NCI-H1694 treated with DMSO at 0.1 percent for 48 hours (cell line): ENCODE measurements at places on chromosomes 5 and 9.

DNA sequence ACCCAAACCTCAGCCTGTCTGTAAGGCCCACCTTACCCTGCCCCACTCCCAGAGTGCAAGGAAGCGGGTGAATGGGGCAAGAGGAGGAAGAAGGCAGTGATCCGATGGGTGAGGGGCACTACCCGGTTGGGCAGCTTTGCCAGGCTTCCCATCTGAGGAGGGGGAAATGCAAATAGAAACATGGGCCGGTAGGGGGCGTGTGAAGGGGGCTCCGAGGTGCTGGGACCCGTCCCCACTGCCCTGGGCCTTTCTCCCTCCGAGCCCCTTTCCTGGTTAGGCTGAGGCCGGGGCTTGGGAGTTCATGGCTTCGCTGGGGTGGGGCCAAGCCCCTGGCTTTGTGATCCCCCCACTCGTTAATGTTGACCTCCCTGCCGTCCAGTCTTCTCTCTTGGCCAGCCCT is 23.6 kb upstream of the MYORG start:
- no peak for DNase-seq

DNA sequence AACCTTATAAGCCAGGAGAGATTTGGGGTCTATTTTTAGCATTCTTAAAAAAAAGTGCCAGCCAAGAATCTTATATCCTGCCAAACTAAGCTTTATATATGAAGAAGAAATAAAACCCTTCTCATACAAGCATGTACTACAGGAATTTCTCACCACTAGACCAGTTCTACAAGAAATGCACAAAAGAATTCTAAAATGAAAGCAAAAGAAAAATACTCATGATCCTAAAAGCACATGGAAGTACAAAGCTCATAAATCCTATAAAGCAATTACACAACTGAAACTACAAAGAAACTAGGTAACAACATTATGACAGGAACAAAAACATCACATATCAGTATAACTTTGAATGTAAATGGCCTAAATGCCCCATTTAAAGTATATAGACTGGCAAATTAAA is 34.5 kb upstream of the HTR4 start:
- DNase-seq: no peak

DNA sequence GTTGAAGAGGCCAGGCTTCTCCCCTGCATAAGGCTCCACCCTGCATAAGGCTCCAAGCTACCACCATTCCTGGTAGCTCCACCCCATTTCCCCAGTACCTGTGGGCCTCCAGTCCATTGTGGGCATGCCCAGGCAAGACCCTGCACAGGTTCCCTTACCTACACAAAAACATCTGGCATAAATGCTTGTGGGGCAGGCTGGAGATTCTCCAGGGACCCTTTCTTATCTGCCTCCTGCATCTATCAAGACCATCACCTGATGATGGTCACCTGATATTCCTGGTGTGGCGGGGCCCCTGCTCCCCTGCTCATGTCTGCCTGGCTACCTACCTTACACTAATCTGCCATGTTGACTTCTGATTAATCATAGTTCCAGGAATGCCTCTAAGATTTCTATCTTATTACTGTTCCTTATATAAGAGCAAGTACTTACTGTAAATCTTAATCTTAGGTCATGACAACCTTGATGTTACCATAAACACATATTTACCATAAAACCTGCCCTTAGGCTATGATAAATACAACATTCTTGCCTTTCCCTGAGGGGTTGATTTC is 41.0 kb downstream of the FGD3 start:
- DNase-seq: no peak

GRCh38 chr5:6333182-6333905 is 45.0 kb downstream of the MED10 start:
- DNase-seq: no peak

- no peak for DNase-seq
These were observed 20.7 kb upstream of the IL17B start for GRCh38 chr5:149399775-149400174.

GRCh38 chr5:77743181-77743580 is 33.0 kb downstream of the TBCA start:
- DNase-seq: no peak

DNA sequence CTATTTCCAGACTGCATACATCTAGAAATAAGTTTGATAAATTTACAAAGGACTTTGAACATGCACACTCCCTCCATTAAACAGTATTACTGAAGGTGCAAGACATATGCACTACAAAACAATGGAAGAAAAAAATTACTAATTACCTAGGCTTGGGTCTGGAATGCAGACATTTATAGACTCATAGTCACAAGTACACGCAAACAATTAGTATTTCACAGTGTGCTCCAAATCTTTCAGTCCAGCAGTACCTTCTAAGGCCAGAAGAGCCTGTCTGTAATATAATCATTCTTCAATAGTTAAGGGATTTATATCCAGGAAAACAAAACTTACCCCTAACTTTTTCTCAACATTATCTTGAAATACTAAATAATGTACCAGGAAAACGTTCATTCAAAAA is 11.2 kb downstream of the RICTOR start:
- no peak for DNase-seq

- no peak for DNase-seq
These were observed 292.7 kb upstream of the RASA1 start for GRCh38 chr5:86974955-86975354.

- no peak for DNase-seq
These were observed 14.1 kb downstream of the FGF1 start for GRCh38 chr5:142671801-142672200.

- no peak for DNase-seq
These were observed 2.4 kb upstream of the DOCK8 start for GRCh38 chr9:212297-212696.

- DNase-seq: no peak
These were observed 1.7 kb downstream of the DNM1 start for GRCh38 chr9:128204858-128205257.

- DNase-seq: no peak
These were observed 48.5 kb downstream of the ST8SIA4 start for GRCh38 chr5:100854591-100854990.

- DNase-seq: no peak
These were observed 33.1 kb downstream of the ATP6V0E1 start for GRCh38 chr5:173016598-173017046.
